Activated CD4-positive, alpha-beta T cell treated with anti-CD3 and anti-CD28 coated beads, Interleukin-2, amount 50 U/mL, for 16 hours (primary cell): ENCODE measurements at places on chromosomes 12 and 14.
A peak's percentile ranks its signal among the peaks of the same experiment; 100 is the strongest.

GRCh38 chr14:85093631-85094330 lies 436.2 kb upstream of the FLRT2 start:
- DNase-seq = no peak

GRCh38 chr12:55930771-55931316 lies at the start of gene DGKA:
Gene DGKA (plus strand): TSS chr12:55931162. CDS start chr12:55936504, 5,342 bp downstream.
- DNase-seq = peak; percentile 87

DNA sequence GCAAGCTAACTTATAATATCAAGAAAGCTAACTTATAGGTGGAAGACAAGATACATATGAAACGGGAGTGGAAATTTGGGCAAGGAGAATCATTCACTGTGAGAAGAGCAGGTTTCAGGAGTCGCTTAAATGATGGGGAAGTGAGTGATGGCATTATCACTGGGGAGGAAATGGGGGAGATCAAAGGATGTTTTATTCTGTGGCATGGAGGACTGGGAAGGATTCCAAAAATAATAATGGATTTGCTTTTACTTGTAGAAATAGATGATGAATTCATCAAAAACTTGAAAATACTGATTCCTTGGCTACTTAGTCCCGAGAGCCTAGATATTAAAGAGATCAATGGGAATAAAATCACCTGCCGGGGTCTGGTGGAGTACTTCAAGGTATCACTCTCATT lies 47.8 kb downstream of the SAV1 start:
- no peak for DNase-seq

- DNase-seq = no peak
These were observed 175.1 kb upstream of the ARHGAP5 start for GRCh38 chr14:31902002-31902401.

DNA sequence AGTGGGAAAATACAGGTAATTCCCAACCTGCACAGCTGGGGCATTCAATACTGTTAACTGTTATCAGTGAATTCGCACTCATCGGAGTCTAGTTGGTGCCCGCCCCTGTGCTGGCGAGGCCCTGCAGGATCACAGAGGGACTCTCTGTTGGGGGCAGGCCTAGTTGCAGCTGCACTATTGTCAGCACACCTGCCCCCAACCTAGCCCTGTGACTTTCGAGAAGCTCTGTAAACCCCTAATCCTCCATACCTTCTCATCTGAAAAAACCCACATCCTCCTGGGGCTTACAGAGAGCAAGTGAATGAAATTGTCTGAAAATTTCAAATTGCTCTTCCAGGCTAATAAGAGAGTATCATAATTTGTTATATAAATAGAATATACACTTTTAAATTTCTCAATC lies 132.2 kb upstream of the NUDT4 start:
- no peak for DNase-seq

DNA sequence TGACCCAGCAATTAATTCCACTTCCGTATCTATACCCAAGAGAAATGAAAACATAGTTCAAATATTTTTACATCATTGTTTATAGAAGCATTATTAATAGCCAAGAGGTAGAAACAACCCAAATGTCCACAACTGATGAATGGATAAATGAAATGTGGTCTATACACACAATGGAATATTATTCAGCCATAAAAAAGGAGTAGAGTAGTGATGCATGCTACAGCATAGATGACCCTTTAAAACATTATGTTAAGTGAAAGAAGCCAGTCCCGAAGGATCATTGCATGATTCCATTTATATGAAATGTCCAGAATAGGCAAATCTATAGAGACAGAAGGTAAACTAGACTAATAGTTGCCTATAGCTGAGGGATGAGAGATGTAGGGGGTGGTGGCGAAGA lies 29.3 kb downstream of the TGFB3 start:
- no peak for DNase-seq
